Cardiac septum (tissue), 1 donor: ENCODE measurements at places on chromosomes 4 and X.

- no peak for DNase-seq
Observed at GRCh38 chr4:165006456-165006855, 25.3 kb upstream of the TRIM60 start.

DNA sequence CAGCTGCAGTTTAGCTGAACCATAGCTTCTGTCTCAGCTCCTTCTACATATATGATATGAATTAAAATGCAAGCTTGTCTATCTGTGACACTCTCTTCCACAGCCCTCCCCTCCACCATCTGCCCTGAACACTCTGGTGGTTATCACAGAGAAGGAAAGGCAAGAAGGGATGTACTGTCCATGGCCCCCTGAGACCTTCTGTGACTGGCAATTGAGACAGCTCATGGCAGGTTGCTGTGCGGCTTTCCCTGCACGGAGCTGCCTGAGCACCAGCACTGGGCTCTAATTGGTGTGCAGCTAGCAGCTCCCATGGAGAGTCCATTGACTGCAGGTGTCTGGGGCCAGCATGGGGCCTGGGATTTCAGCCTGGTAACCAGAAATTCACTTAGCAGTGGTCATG is 109.8 kb upstream of the ANXA3 start:
- no peak for DNase-seq

GRCh38 chrX:23754664-23755063 is 11.6 kb upstream of the ACOT9 start:
- no peak for DNase-seq

GRCh38 chrX:107777536-107777832 is at the start of gene NCBP2L:
Gene NCBP2L (plus strand): TSS chrX:107777733. CDS start chrX:107794221, 16,488 bp downstream.
- DNase-seq, result no peak

DNA sequence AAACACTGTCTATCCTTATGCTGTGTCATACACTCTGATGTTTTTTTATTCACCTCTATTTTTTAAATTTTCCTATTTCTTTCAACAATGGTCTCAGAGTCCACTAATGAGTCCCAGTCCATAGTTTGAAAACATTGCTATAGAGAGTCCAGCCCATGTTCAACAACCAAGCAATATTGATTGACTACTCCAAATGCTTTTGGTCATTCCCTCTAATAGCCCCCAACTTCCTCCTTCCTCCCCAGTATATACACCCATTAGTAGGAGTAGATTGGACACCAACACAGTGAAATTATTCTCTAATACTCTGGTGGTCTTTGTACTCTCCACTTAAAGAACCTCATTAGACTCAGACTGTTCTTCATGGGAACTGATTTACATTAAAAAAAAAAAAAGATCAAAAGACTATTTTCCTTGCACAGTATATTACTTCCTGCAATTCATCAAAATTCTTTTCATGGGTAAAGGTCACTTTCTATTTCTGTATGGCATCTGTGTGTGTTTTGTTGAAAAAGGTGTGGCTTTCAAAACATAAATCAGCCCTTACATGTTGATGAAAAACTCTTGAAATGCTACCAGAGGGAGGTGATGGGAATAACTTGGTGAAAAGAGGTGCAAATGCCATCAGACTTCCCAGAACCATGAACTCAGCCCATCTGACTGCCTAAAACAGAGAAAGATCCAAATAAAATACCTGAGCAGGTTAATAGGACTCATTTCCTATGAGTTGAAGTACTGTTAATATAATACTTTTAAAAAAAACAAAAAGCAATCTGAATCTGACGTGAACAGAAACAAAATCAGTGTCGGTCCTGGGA is 250.3 kb upstream of the KLF3 start:
- DNase-seq, result no peak

DNA sequence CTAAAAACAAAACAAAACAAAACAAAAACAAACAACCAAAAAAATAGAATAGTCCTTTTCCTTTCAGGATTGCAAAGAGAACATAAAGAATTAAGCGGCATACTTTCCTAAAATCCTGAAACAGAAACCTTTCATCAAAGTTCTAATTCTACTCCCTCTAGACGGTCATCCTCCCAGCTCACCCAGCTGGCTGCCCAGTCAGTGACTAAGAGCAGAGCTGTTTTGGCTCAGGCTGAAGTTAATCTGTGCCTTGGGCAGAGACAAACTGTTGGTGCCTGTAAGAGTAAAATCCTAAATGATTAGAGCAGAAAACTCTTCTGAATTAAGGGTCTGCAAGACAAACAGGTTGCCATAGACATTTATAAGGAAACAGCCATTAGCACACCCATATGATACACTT is 17.6 kb upstream of the WAS start:
- DNase-seq, result no peak

GRCh38 chr4:84578540-84579402 is 4.2 kb upstream of the CDS1 start:
- DNase-seq, result no peak

GRCh38 chr4:143512978-143513313 is 556 bp upstream of the SMARCA5 start:
- DNase-seq, result no peak

DNA sequence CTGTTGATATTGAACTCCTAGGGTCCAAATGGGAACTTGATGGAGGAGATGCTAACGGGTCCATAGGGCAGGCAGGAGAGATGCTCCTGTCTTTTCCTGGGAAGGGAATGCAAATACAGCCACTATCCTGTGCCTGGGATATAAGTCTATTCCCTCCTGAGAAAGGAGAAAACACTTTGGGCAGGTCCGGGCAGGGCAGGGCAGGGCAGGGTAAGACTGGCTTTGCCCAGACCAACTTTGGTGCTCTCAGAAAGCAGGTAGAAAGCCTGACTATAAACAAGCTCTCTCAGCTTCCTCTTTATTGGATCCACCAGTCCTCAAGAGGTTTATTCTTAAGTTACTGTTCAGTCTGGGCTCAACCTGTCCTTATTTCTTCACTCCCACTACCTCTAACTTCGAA is 232.3 kb downstream of the PTTG2 start:
- DNase-seq, result no peak
